ENCODE measurements at places on chromosomes 3 and 15.

- DNase-seq, result peak; percentile 18
Observed at GRCh38 chr3:137792626-137793271, 28.6 kb downstream of the SOX14 start.

DNA sequence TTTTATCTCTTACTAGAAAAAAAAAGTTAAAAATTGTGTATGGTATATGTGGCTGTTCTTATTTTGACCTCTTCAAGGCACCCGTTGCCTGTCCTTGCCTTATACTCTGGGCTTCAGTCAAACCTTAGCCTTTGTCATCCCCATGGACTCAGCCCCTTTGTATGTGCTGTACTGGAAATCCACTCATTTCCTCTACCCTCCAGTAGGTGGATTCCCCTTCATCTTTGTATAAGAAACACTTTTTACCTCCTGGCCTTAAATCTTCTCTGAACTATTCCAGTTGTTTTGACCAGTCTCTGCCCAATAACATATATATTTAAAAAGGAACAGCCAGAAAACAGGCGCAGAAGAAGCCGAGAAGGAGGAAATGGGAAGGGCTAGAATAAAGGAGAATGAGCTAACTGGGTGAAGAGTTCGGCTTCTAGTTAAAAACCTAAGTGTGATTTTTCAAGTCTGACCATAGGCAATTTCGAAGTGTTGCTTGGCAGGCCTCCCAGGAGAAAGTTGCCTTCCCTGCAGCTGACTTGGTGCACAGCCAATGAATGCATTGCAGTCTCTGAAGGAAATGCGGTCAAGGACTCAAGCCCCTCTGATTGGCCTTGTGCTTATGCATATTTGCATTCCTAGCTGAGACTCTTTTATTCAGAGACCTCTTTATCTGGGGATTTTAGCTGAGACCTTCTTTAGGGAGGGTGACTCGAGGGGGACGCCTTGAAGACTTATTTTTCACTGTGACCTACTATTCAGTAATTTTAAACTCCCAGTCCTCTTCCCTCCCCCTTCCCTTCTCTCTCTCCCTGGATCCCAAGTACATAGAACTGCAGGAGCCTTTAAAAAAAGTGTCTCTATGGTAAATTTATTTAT lies 277.4 kb downstream of the ROBO1 start:
- DNase-seq, result no peak

GRCh38 chr3:149343951-149344350 lies 10.5 kb upstream of the TM4SF18 start:
- DNase-seq, result no peak

- DNase-seq, result no peak
Observed at GRCh38 chr3:48612309-48612708, 2.9 kb upstream of the UQCRC1 start.

GRCh38 chr3:20842594-20843436 lies 656.8 kb upstream of the SGO1 start:
- no peak for DNase-seq

DNA sequence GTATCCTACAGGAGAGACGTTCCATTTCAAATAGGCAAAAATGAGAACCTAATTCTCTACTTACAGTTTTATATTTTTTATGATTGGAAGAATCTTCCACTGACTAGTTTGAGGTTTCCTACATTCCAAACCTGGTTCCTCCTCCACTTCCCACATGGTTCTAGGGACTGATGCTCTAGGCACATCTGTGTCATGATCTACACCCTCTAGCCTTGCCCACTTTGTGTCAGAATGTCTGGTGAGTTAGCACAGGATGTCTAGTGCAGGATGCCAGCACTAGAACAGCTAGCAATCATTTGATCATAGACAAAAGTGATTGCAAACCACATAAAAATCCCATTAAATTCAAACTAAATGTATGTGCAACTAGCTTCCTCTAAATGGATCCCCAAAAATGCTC lies 26.7 kb upstream of the FILIP1L start:
- no peak for DNase-seq

- DNase-seq, result no peak
Observed at GRCh38 chr15:70050970-70051369, 46.7 kb downstream of the TLE3 start.

DNA sequence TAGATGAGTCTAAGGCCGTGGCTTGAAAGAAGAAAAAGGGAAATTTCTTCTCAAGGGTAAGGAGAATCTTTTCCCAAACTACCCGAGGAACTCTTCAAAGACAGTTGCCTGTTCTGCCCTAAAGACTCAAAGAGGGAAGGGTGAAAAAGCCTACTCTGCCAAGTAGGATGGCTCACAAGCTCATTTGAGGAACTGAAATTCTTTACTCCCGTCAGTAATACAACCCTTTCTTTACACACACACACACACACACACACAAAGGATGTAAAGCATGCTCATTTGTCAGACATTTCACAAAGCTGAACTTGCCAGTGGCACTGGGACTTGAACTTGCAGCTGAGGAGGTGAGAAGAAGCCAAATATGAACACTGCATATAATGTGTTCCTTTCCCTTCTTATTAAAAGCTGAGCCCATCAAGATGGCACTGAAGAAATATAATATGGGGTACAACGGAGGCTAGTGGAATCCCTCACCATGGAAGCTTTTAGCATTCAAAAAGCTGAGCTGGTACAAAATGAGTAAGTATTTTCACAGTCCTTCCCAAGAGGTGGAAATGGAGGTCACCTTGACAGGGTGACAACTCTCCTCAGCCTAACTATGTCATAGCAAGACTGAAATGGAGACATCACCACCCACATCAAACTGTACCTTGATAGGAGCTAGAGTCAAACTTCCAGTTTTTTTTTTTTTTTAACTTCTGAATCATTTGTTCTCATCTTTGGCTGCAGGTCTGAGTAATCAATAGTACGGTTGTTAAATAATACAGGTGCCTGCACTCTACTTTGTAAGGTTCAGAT lies 57.6 kb downstream of the TAFA4 start:
- no peak for DNase-seq

GRCh38 chr3:167829071-167829470 lies 93.5 kb downstream of the SERPINI1 start:
- no peak for DNase-seq

- no peak for DNase-seq
Observed at GRCh38 chr15:28918141-28918983, 32.6 kb downstream of the APBA2 start.

- DNase-seq, result no peak
Observed at GRCh38 chr3:43165786-43166185, 59.9 kb upstream of the POMGNT2 start.

- DNase-seq, result no peak
Observed at GRCh38 chr15:63391669-63392360, 10.2 kb upstream of the CA12 start.

- DNase-seq, result no peak
Observed at GRCh38 chr3:139561959-139562676, 22.6 kb upstream of the RBP1 start.

GRCh38 chr3:41324156-41324475 lies 124.8 kb downstream of the CTNNB1 start:
- no peak for DNase-seq

GRCh38 chr3:120928991-120929390 lies 21.0 kb downstream of the STXBP5L start:
- no peak for DNase-seq

DNA sequence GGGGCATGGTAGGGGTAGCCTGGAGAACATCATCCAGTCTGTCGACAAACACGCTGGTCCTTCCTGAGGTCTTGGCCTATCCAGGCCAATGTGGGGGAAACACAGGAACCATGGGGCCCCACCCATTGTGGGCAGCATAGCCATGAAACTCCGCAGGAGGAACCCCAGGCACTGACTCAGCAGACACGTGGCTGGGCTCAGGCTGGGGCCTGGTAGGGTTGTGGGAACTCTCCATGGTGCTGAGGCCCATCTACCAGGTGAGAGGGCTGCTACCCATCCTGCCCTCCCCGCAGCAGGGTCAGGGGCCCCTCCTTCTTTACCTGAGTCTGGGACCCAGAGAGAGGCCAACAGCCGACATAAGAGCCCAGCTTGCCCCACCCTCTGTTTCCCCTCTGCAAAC lies 22.6 kb upstream of the CACNA2D2 start:
- DNase-seq, result peak; percentile 76

DNA sequence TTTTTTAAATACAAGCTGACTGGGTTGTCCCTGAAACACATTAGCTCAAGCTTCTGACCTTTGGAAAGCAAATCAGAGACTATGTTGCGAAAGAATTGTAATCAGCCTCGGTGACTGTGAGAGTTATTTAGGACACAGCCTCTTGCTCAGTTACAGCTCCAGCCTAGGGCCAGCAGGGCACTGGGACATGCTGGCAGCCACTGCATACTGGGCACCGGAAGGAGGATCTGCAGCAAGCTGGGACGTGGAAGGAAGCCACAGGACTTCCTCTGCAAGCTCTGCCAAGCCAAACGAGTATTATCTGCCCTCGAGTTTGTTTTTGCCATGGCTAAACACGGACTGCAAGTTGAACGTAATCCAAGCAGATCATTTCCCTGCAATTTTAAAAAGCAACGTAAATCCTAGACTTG lies 24.4 kb upstream of the COPG1 start:
- peak; percentile 24 for DNase-seq

GRCh38 chr3:191356631-191357439 lies 26.5 kb upstream of the UTS2B start:
- no peak for DNase-seq

DNA sequence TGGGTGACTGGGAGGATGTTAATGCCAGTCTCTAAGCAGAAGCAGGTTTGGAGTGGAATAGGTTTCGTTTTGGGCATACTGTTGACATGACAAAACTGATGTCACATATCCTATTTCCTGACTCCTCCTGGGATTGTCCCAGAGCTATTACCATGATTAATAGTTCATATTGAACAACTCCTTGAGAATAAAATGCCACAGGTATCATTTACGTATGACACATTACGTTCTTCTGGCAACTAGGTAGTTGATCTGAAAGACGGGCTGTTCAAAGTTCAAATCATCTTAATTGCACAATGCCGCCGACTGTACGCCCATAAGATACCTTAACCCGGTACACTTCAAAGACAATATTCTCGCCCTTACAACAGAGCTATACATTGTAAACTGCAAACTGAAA lies 1.4 kb upstream of the RAB5A start:
- DNase-seq, result no peak

GRCh38 chr3:113186566-113186965 lies 24.8 kb upstream of the BOC start:
- no peak for DNase-seq

GRCh38 chr3:111080413-111080812 lies 8.8 kb downstream of the NECTIN3 start:
- DNase-seq, result no peak

- no peak for DNase-seq
Observed at GRCh38 chr3:162437480-162437879, 940.9 kb downstream of the OTOL1 start.

- DNase-seq, result no peak
Observed at GRCh38 chr3:171415070-171415469, 45.1 kb downstream of the TNIK start.

GRCh38 chr3:69082361-69082760 lies 2.2 kb upstream of the UBA3 start:
- DNase-seq, result no peak

DNA sequence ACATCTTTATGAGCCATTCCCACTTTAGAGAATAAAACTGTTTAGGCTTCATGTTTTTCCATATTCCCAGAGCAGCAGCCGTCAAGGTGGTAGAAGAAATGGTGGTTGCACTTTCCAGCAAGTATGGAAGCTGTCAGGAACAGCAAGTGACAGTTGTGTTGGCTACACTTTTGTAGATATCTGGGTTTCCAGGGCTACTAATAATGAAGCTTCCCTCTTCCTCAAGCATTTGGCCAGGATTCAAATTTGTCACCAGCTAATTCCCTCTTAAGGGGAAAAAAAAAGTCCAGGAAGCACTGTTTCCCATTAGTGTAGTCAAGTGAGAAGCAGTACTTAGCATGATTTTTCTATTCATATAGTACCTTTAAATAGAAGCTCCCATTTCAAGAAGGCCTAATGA lies 252.8 kb downstream of the IGSF11 start:
- DNase-seq, result no peak
